COR-L47 (cell line): ENCODE measurements at places on chromosomes 5 and 9.

- no peak for DNase-seq
Observed at GRCh38 chr9:120475341-120475740, 104.6 kb downstream of the CDK5RAP2 start.

- no peak for DNase-seq
Observed at GRCh38 chr5:126972062-126972895, 58.1 kb downstream of the MARCHF3 start.

DNA sequence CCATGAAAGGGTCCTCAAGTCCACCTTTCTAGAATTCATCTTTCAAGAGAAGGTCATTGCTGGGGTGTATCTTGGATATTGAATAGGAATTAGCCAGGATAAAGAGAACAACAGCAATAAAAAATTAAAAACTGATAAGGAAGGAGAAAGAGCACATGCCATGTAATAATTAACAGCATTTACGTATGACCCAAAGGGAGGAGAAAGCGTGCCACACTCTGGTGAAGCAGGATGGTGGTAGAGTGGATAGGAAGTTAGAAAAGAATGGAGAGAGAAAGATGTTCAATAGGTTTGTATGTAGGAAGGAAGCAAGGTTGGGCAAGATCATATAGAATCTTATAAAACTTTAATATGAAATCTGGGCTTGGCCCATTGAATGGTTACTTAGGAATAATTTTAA is 751.5 kb downstream of the MAT2B start:
- DNase-seq: no peak

DNA sequence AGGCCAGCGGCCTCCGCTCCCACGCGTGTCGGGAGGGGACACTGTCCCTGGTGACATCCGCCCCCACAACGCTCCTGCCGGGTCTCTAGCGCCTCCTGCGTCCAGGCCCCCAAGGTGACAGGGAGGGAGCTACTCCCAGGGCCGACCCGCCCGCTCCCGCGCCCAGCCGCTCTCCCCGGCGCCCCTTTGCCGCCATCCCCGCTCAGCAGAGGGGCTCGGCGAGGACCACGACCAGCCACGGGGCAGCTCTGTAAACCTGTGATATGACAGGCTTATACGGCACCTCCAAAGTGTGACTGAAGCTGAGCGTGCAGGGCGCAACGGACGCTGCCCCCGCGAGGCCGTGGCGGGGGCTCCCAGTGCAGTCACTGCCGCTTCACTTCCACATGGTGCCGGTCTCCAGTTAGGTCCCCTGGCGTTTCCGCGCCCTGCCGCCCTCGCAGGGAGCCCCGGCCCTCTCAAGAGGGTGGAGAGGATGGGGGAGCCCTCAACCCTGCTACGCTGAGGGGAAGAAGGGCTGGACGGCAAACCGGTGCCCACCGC is 978 bp upstream of the ADCY2 start:
- no peak for DNase-seq

GRCh38 chr5:116130471-116130870 is 45.6 kb downstream of the COMMD10 start:
- DNase-seq: no peak

- no peak for DNase-seq
Observed at GRCh38 chr9:93357649-93358048, 93.8 kb upstream of the FAM120A start.

DNA sequence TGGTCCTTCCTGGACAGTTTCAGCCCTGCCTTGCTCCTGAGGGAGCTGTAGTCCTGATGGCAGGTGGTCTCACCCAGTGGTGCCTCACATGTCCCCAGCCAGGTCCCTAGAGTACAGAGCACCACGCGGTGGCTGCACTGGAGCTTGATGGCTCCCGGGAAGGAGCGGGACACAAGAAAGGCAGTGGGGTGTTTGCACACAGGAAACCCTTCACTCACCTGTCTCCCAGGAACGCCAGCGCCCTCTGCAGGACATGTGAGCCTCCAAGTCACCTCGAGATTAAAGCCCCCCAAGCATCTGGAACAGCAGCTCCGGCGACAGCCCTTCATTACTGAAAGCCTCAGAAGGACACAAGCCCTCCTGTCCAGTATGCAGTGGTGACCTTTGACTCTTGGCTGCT is 19.9 kb upstream of the TMEM250 start:
- peak; percentile 75 for DNase-seq

DNA sequence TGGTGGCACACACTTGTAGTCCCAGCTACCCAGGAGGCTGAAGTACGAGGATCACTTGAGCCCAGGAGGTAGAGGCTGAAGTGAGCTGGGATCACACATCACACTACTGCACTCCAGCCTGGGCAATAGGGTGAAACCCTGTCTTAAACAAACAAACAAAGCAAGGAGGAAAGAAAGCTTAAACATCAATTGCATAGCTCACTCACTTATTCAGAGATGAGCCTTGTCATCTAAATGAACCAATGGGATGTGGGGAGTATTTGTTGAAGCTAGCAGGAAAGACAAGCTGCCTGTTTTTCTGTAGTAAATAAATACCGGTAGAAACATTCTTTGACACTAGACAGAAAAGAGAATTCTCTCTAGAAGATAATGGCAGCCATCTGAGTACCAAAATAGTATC is 161.0 kb upstream of the SLC12A2 start:
- no peak for DNase-seq

DNA sequence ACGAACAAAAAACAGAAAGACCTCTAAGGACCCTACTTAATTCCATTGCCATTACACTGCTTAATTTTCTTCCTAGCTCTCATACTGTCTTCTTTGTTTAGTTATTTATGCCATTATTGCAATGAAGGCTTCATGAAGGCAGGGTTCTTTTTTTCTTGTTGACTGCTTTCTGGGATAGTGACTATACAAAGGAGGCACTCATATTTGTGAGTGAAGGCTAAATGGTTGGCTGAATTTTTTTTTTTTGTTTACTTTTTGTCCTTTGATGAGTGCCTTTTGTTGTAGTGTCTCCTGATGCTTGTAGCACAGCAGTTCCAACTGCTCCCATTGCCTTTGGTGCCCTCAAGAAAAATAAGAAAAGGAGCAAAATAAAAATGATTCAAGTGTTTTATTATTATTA is 17.8 kb downstream of the CTNNA1 start:
- DNase-seq: peak; percentile 3

DNA sequence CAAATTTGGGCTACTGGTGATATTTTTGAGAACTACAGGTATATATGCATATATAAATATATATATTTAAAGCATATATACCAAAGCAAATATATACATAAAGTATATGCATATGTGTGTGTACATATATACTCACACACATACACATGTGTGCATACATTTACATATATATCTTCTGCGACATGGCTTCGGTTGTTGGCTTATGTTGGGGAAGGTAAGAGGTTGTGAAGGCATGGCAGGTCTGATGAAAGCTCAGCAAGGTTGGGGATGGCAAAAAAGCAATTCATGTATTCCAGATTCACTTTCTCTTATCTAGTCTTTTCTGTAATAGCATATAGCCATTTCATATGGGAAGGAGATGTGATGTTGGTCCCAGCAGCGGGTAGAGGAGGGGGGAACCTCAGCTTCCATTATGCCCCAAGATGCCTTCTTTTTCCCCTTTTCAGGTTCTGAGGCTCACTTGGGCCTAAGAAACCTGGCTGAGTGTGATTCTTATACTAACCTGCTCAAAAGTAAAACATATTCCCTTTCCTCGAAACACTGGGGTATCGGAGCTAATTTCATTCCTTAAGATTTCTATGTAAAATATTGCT is 201.7 kb downstream of the MEF2C start:
- DNase-seq: no peak

DNA sequence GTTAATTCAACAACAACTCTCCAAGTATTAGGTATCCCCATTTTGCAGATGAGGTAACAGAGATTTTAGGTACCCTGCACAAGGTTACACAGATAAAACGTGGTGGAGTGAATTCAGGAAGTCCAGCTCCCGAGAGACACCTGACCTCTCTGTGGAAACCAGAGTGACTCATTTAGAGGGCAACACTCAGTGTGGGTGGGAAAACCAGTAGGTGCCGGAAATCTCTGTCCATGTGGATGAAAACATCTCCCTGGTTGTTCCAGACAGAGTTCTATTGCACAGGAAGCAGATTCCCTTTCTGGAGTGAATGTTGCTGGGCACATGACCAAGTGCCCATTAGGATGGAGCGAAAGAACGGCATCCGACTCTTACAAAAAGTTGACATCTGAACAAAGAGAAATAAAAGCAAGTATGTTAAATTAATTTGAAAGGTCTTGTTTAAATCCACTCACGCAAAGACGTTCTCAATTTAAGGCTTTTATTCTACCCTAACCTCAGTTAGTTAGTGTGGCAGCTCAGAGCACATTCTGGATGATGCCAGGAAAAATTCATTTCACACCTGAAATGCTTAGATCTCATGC is 391.9 kb upstream of the WWC1 start:
- no peak for DNase-seq

DNA sequence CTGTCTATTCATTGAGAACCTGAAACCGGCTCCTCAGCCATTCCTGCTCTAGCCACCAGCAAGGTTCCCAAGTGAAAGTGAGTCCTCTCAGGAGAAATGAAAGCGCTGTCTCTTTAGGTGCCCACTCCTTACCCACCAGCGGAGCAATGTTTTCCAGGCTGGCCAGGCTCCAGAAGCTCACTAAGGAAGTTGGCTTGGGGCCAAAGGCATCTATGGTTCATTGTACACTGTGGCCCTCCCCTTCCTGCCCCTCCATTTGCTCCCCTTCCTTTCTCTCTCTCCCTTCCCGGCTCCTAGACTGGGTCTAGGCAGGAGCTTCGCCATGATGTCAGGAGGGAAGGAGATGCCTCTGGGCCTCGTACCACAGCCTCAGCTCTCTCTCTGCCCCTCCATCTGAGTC is 1.1 kb upstream of the GABRP start:
- peak; percentile 75 for DNase-seq

DNA sequence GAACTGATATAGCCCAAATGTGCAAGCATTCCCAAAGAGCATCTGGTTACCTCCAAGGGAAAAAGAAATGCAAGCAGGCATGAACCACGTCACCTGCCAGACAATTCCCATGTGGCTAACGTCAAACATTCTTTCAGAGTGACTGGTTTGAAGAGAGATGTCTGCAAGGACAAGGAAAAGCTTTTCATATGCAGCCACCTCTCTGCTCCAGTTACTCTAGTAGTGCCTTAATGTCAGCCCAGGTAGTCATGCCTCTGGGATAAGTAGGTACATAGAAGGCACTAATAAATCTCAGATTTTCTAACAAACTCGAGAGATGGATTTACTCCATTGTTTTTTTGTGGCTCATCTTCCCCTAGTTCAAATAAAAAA is 96.8 kb upstream of the IFNK start:
- DNase-seq: no peak

DNA sequence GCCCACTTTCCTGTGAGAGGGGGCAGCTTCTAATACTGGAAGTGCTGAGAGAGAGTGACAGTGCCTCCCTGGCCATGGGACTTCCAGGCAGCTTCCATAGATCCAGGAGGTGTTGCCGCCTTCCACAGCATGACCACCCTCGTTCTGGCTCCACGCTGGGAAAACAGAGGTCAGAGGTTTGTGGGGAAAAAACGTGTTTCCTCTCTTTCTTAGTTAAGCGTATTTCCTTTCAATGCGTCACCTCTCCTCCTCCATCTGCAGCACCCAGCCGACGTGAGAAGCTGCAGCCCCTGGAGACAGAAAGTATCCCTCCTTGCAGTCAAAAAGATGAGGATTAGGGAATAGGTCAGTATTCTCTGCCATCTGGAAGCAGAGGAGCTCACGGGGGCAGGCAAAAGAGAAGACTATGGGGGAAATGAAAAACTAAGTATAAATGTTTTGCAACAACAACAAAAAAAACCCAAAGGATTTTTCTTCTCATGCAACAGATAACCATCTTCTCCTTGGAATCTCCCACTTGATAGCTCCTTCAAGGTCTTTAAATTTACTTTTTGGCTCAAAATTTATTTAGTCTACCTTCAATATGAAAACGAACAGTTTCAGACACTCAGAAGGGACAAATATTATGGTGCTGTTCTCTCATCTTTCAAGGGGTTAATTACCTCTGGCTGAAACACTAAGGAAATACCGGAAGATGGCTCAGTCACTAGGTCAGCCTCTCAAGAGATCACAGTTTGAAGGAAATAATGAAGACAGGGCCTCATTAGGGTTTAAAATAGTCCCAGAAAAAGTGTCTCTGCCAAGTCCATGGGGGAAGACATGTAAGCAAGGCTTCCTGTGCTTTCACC is 38.0 kb downstream of the MTMR12 start:
- DNase-seq: no peak

DNA sequence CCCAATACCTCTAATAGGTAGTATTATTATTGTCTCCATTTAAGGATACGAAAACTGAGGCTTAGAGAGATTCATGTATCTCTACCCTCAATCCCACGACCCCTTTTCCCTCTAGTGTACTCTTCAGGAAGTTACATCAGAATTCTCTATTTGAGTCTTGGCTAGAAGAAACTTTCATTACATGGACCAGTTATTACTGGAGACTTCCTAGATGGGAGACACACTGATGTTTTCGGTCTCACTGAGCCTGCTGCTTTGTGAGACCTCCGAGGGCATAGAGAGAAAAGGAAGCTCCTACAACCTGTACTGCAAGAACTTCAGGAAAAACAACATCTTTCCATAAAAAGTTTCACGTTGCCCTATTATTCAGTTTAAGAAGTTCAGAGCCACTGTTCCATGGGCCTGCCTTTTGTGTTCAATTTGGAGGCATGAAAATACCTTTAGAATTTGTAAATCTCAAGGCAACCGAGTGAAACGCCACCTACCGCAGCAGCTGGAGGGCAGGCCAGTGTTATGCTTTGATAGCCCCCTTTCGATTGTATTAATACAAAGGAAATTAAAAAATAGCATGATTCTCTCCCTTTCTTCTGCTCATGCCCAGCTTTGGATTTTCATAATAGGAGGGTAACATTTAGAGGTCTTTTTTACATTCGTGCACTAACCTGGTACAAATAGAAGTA is 223.3 kb downstream of the EBF1 start:
- no peak for DNase-seq

DNA sequence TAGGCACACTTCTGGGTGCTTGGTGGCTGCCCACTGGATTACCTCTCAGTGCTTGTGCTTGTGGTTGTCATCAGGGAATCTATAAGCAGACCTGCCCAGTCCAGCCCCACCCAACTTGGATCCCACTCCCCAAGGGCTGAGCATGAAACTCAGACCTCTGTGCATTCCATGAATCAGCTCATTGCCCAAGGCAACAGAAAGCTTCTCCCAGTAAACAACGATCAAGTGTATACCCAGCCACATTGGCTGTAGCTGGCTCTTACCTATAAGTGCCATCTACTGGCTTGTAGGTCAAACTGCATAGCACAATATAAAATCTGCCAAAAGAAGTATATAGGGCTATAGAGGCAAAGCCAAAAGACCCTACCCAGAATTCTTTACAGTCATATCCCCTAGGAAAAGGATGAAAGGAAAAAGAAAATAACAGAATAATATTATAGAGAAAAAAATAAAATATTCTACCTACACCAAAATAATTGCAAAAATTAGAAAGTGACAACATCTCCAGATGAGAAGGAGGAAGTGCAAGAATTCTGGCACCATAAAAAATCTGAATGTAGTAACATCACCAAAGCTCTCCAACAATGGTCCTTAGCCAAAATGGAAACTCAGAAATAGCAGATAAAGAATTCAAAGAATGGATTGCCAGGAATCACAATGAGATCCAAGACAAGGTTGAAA is 321.0 kb upstream of the TRPC7 start:
- peak; percentile 0 for DNase-seq
